ENCODE measurements at places on chromosomes 3 and 15. TPM values are rescaled to one million over a fixed set of nuclear protein-coding genes. Genes with fewer than 3 reads are reported as not detected.

GRCh38 chr15:33197636-33198035 lies 3.1 kb upstream of the FMN1 start:
- DNase-seq, result no peak

GRCh38 chr15:98304371-98304770 lies 343.9 kb downstream of the ARRDC4 start:
- no peak for DNase-seq

GRCh38 chr3:4826237-4827100 lies 152.8 kb upstream of the BHLHE40 start:
- DNase-seq, result no peak

DNA sequence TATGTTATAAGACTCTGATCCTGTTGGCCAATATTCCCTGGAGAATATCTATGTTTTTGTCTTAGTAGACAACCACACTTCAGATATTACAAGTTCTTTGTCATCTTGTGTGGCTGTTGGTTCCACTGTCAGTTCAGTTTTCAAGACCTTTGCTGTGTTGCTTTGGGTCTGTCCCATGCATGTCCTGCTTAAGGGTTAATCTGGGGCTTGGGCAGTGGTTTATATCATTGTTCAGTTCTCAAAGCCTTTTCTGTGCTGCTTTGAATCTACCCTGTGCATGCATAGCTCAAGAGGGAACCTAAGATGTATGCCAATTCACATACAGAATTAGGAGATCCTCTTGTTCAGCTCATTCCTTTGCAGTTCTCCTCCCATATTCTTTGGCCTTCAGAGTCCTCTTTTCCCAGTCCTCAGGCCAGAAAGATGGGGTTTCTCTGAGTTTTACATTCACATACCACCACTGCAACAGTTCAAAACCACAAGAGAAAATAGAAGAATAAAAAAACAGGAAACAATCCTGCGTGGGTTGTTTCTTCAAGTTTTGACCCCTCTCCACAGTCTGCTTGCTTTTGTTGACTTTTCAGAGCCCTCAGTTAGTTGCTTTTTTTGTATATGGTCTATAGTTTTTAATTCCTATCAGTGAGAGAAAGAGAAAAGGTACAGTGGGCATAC lies 21.6 kb downstream of the BUB1B start:
- DNase-seq, result no peak

Gene ABI3BP
- polyA plus RNA-seq, result 16.3 TPM

GRCh38 chr3:31959951-31960792 lies 20.9 kb downstream of the OSBPL10 start:
- no peak for DNase-seq

- DNase-seq, result no peak
These were observed 548.0 kb upstream of the CCDC54 start for GRCh38 chr3:106829206-106829605.

DNA sequence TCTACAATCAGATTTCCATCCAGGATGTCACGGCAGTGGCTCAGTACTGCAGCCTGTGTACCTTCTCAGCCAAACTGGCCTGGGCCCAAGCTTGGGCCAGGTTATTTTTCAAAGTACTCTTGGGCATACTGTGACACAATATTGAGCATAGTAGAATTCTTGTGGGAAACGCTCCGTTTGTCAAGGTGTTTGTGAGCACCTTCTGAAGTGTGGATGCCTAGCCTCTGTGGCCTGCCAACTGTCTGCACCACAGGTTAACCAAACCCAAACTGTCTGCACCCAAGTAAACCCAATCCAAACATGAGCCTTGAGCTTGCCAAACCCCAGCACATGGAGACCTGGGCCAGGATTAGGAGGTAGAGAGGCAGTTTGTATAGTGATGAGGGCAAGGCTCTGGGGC lies 25.4 kb downstream of the CTDSPL start:
- DNase-seq, result no peak

DNA sequence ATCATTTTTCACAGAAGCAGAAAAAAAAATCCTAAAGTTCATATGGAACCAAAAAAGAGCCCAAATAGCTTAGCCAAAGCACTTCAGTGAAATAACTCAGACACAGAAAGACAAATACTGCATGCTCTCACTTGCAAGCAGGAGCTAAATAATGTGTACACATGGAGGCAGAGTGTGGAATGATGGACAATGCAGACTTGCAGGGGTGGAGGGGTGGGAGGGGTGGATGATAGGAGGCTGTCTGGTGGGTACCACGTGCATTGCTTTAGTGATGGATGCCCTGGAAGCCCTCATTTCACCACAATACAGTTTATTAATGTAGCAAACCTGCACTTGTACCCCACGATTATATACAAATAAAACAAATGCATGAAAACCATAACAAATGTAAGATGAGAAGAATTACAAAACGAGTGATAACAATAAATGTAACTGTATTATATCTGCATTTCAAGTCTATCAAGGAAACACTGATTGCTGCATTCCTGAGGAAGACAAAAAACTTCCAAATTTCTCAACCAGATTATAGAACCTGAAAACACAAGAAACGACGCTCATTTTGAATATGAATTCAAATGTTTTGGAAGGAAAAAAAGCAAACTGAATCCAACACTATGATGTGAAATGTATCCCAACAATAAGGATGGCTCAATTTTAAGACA lies 96.5 kb downstream of the DLG1 start:
- DNase-seq, result no peak

Gene IMPG2
- polyA plus RNA-seq, result 0.10 TPM

Gene PLA2G4B
- 2.4 TPM for polyA plus RNA-seq

All from BJ (cell line).